NCI-H2081 treated with DMSO at 0.1 percent for 48 hours (cell line): ENCODE measurements at places on chromosomes 7 and 10.

GRCh38 chr7:494259-494687 is 25.4 kb downstream of the PDGFA start:
- DNase-seq = no peak

GRCh38 chr10:132685101-132685891 is 100.7 kb downstream of the NKX6-2 start:
- no peak for DNase-seq

- DNase-seq = no peak
Observed at GRCh38 chr10:33559105-33559504, 224.6 kb upstream of the NRP1 start.

GRCh38 chr7:154914308-154914995 is 88.5 kb downstream of the PAXIP1 start:
- DNase-seq = no peak

GRCh38 chr10:67250686-67251085 is 324.9 kb downstream of the LRRTM3 start:
- DNase-seq = no peak

DNA sequence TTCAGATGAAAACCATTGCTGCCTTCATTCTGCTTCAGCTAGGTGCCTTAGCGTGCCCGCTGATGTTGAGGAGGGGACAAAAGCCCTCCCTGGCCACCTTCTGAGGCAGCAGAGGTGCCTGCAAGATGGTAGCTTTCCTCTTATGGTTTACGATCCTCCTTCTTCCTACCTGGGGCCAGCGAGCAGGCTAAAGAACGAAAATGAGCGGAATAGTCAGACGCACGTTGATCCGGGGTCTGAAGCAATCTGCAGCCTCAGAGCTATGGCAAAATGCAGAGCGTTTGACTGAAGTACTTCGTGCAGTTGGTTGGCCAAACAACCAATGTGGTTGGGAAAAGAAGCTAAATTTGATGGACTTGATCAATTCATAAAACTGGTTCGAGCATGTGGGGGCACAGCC is 95.5 kb downstream of the GATA3 start:
- no peak for DNase-seq

- DNase-seq = no peak
Observed at GRCh38 chr7:50335795-50336754, 31.6 kb downstream of the IKZF1 start.

DNA sequence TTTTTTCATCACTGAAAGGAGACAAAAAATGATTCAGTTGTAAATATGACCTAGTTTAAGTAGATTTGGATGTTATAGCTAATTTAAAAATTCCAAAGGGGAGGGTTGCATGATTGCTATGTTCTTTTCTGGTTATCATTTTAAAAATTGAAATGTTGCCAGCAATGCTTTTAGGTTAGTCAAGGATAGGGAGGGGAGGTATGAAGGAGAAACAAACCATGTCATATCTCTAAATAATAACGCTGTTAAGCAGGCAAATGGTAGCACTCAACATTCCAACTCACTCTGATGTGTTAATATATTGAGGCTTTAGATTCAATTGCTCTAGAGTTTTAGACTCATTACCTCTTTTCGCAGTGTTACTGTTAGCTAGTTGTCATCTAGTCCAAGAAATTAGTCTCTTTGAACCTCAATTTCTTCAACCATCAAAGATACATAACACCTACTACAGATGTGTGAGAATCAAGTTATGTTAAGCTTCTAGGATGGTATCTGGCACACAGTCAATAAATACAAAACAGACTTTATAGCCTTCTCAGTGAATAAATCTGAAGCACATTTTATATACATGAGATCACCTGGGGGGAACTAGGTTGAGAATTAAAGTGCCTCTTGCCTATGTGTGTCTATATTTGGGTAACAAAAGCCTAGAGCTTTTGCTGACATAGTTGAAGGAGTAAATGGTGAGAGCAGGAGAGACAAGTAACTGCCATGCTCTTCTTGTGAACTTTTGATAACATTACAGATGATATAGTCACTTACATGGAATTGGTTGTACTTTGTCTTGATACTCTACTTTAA is 124.9 kb downstream of the CSTF2T start:
- DNase-seq = no peak

GRCh38 chr10:43308986-43309385 is 42.1 kb upstream of the RASGEF1A start:
- DNase-seq = no peak

- DNase-seq = no peak
Observed at GRCh38 chr10:88975377-88975720, 15.2 kb upstream of the FAS start.

DNA sequence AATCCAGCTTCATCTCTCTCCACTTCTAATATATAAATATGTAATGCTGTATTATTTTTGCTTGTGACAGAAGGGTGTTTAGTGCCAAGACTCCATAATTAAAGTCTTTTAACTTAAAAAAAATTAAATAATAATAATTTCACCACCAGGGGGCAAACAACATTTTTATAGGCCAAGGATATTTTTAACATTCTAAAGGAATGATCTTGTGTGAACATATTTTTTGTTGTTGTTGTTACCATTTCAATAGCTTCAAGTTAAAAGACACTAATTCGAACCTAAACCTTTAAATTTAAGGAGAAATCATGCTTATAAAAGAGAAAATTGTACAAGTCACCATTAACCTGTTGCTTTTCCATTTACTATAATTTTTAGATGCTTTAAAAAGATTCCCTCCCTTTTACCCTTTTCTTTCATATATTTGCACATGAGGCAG is 7.5 kb upstream of the DNAJC1 start:
- DNase-seq = no peak

DNA sequence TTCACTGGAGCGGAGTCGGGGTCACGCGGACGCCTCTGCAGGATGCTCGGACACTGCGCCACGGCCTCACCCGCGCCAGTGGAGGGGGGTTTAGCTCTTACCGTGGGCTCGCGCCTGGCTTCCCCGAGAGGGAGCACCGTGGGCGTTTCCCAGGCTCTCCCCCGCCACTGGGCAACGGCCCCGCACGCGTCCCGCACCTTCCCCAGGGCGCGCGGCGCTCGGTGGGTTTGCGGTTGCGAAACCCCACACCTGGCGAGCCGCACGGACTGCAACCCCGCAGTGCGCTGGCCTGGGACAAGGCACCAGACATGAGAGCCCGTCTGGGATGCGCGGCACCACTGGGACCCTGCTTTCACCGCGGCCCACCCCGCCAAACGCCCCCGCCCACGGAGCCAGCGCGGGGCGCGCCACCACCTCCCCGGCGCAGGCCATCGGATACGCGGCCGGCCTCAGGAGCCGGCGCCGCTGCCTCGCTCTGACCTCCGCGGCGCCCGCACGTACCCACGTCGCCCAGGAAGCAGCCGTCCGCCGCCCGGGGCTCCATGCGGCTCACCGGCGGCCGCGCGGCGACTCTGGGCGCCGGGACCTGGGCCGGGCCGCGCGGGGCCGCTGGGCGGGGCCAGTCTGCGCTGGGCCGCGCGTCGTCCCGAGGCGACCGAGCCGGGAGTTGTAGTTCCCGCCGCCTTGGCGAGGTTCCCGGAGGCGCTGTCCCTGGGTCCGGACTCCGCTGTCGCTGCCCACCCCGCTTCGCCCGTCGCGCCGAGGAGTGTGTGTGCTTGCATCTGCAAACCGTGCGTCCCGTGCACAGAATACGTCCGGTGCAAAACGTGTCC is at the start of gene ASB13:
Gene ASB13, minus strand, starts transcription at position 588 of the 833 bp plus-strand sequence. Its CDS starts 44 bp downstream, at position 544.
- no peak for DNase-seq

- no peak for DNase-seq
Observed at GRCh38 chr10:27601503-27601902, 97.4 kb downstream of the RAB18 start.

DNA sequence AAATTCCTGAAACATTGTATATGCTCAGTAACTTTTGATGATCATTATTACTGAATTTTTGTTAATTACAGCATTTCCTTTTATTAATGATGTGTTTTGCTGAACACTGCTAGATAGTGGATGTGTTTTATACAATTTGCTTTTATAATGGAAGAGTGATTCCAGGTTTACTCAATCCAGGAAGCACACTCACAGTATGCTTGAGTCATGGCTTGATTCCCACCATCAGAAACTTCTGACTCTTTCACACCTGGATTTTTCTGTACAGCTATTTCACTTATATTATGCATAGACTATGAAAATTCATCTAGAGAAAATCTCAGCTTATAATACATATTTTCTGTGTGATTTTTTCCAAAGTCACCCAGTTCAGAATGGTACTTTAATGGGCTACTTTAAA is 1040.9 kb downstream of the GRM8 start:
- DNase-seq = no peak

DNA sequence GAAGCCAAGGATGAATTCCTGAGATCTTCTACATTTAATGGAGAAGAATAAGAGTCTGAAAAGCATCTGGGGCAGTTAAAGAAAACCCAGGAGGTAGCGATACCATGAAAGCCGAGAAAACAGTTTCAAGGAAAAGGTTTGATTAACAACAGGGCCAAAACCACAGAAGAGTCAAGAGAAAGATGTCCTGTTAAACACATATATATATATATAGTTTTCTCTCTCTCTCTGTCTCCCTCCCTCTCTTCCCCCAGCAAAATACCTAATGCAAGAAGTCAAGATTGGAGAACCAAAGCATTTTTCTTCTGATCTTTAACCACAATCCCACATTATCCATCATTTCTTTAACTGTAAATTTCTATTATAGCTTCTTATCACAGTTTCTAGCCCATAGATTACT is 261.4 kb downstream of the SNX13 start:
- DNase-seq = no peak

GRCh38 chr7:33114976-33115375 is 5.8 kb upstream of the RP9 start:
- DNase-seq = no peak

DNA sequence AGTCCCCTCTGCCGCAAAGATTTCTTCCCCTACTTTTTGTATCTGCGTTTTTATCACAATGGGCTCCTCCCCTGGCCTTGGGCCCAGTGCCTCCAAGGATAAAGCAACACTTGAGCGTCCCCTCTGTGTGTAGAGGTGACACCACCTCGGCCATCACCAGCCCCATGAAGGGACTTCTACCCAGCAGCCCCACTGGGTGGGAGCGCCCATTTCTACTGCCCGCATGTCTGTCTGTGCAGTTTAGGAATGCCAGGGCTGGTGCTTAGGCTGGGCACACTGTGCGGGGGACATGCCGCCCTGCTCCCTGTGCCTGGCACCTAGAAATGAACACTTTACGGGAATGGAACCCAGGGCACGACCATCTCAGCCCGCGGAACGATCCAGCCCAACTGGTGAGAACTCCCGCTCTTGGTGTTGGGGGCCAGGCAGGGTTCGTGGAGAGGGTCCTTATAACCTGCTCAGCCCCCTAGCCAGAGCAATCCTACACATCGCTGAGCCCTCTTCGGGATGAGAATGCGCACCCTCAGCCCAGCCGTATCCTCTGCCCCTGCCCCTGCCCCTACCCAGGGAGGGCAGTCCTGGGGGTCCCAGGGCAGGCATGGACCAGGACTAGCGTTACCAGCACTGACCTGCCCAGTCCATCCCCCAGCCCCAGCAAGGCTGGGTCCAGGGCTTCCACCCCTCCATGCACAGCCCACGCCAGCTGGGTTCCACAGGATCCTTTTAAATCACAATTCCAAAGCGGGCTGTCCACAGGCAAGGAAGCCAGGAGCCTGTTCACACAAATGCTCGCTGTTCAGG is 12.8 kb downstream of the CRYGN start:
- DNase-seq = no peak
